ENCODE measurements at places on chromosomes 2 and 18.

GRCh38 chr2:176115883-176116813, at the start of gene HOXD10:
TSS of gene HOXD10 (plus strand) at chr2:176116778. CDS start at chr2:176116834, 56 bp downstream.
- no peak for DNase-seq

DNA sequence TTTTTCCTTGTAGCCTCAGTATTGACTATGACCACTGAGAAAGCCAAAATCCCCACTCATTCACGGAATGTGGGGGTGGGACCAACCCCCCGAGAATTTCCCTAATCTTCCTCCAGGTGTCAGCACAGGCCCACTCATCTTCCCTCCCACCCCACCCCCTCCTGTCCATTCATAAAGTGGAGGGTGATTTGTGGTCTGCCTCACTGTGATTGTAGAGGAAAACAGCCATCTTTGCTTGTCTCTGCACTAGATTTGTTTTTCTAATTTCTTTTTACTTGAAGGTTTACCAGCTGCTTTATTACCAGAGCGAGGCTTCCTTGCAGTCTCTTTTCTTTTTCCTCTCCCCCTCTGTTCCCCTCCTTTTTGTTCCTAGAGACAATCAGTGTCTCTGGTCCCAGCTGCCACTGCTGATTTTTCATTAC, 171.8 kb downstream of the ICOS start:
- DNase-seq = no peak

- DNase-seq = no peak
These were observed 18.9 kb downstream of the KCNG3 start for GRCh38 chr2:42474765-42475454.

- DNase-seq = no peak
These were observed 42.0 kb downstream of the CROCC2 start for GRCh38 chr2:240948086-240948485.

- DNase-seq = no peak
These were observed 1.4 kb upstream of the KCNK3 start for GRCh38 chr2:26691161-26691560.

- no peak for DNase-seq
These were observed 158.9 kb downstream of the MSH2 start for GRCh38 chr2:47561906-47562305.

GRCh38 chr2:171547256-171547655, 25.0 kb downstream of the CYBRD1 start:
- no peak for DNase-seq

DNA sequence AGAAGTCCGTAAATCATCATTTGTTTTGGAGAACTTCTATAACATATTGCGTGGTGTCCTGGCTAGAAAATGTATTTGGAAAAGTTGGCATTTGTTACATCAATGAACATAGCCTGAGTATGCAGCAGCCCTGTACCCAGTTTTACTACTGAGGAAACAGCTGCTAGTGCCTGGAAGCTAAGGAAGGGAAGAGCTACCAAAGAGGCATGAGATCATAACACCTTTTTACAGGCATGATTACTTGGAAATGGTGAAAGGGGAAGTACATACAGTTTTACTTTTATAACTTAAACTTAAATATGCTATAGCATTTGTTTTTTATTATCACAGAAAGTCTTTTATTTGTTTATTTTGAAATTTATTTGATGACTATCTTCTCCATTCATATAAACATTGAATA, 128.4 kb upstream of the MC4R start:
- no peak for DNase-seq

DNA sequence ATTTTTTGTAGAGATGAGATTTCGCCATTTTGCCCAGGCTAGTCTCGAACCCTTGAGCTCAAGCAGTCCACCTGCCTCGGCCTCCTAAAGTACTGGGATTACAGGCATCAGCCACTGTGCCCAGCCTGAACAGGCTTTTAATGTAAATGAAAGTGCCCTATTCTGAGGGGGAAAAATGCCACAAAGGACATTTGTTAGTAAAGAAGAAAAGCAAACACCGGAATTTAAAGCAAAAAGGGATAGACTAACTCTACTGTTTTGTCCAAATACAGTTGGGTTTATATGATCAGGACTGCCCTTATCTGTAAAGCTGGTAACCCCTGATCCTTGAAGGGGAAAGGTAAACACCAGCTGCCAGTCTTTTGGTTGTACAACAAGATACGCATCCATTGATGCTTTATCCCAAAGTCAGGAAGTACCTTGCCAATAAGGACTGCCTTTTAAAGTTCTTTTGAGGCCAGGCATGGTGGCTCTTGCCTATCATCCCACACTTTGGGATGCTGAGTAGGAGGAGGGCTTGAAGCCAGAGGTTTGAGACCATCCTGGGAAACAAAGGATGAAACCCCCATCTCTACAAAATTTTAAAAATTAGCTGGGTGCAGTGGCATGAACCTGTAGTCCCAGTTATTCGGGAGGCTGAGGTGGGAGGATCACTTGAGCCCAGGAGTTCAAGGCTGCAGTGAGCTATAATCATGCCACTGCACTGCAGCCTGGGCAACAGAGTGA, 13.1 kb downstream of the CLEC4F start:
- no peak for DNase-seq

DNA sequence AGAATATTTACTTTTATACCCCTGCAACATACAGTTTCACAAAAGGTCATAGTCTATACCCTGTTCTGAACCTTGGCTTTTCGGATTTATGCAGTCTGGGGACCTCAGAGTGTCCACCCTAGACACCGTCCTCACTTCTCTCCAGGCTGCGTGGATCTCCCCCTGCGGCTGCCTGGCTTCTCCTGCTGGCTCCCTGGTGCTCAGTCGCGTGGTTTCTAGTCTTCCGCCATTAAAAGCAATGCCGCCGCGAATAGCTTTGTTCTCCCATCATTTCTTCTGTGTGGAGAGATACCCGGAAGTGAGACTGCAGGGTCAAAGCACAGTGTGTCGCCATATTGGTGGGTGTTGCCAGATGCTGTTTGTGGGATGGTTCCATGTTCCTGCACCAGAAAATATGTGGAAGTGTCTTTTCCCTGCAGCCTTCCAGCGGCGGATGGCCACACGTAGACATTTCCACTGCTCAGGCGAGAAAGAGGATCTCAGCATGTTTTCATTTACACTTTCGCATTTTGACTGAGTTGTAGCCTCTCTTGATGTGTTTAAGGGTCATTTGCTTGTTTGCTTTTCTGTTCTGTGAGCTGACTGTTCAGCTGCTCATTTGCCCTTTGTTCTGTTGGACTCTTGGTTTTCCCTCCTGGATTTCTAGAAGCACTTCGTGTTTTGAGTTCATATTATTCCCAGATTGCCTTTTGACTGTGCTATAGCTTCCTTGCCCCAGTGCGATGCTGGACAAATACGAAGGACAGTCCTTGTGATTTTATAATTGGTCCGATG, 22.9 kb upstream of the ASB1 start:
- DNase-seq = no peak

- no peak for DNase-seq
These were observed 31.5 kb upstream of the SLC4A10 start for GRCh38 chr2:161592713-161593112.

DNA sequence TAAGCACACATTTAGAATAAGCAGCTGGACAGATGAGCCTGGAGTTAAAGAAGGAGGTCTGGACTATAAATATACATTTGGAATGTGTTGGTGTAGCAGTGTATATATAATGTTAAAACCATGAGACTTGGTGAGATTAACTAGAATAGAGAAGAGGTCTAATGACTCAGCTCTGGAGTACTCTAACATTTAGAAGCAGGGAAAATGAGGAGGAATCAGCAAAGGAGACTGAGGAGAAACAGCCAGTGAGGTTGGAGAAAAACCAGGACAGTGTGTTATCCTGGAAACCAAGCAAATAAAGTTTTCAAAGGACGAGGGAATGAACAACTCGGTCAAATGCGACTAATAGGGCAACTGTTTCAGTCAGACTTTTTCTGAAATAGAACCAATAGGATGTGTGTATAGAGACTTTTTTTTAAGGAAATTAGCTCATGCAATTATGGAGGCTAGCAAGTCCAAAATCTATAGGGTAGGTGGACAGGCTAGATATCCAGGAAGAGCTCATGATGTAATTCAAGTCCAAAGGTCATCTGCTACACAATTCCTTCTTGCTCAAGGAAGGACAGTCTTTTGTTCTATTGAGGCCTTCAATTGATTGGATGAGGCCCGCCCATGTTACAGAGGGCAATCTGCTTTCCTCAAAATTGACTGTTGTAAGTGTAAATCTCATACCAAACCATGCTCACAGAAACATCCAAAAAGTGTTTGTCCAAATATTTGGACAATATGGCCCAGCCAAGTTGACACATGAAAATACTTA, 10.8 kb upstream of the SESTD1 start:
- no peak for DNase-seq

DNA sequence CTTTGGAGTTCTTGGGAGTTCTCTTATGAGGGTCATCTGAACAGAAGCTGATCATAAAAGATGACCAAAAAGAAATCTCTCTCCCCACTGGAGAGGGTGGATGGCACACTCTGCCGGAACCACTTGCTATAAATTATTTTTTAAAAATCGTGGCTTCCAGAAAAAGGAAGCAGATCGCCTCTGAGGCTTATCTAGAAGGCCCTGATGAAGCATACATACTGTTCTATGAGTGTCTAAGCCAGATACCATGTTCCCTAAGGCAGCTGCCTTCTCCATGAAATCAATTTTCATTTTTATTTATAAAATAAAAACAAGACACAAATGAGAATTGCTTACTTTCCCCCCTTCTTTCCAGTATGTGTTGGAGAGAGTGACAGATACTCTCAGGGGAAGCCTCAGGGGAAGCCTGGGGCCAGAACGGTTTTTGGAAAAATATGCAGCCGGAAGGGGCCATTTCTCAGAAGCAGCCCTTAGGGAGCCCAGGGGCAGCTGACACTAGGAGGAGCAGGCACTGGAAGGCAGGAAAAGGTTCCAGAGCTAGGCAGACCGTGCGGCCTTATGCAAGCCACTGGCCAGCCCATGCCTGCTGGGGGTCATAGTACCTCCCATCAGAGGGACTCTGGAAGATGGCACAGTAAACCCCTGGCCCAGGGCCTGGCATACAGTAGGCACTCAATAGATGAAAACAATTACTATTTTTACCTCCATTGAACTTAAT, 130.6 kb downstream of the CABLES1 start:
- no peak for DNase-seq

DNA sequence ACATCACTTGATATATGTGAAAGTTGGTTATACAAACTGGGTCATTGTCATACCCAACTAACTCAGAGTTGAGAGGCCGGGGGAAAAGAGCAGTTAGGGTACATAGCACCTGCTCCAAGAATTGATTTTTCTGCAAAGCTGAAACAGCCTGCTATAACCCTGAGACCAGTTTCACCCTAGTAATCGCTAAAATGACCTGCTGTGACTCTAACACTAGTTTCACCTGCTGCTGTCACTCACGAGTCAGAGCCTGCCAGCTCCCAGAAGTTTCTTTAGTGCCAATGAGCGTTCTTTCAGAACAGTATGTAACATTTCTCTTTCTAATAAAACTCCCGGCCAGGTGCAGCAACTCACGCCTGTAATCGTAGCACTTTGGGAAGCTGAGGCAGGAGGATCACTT, 28.0 kb downstream of the SRSF7 start:
- DNase-seq = no peak

GRCh38 chr2:219072741-219073250, 12.1 kb upstream of the IHH start:
- no peak for DNase-seq

- DNase-seq = no peak
These were observed 256.5 kb downstream of the CNTNAP5 start for GRCh38 chr2:124281541-124281940.

DNA sequence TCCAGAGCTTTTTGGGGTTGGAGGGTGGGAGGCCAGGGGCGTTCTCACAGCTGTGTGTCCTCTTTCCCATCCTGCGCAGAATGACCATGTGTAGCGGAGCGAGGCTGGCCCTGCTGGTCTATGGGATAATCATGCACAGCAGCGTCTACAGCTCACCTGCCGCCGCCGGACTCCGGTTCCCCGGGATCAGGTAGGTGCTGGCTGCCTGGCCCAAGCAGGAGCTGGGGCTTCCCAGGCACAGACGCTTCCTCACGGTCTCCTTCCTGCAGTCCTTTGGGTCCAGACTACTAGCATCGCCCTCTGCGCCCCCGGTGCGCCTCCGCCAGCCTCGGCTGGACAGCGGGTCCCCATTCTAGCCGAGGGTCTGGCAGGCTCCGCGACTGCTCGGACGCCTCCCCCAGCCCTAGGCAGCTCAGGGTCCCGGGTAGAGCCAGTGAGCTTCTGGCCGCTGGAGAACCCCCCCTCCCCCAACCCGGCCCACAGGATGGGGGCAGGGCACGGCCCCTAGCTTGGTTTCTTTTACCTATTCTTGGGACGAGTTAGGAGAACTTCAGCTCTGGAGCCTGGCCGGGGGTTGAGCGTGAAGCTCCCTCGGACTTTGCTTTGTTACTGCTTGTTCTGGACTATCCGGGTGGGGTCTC, 756 bp downstream of the ADCYAP1 start:
- DNase-seq = no peak

GRCh38 chr2:103009871-103010270, 248.0 kb downstream of the TMEM182 start:
- no peak for DNase-seq

- DNase-seq = no peak
These were observed 256.0 kb downstream of the CDH20 start for GRCh38 chr18:61589053-61589723.

DNA sequence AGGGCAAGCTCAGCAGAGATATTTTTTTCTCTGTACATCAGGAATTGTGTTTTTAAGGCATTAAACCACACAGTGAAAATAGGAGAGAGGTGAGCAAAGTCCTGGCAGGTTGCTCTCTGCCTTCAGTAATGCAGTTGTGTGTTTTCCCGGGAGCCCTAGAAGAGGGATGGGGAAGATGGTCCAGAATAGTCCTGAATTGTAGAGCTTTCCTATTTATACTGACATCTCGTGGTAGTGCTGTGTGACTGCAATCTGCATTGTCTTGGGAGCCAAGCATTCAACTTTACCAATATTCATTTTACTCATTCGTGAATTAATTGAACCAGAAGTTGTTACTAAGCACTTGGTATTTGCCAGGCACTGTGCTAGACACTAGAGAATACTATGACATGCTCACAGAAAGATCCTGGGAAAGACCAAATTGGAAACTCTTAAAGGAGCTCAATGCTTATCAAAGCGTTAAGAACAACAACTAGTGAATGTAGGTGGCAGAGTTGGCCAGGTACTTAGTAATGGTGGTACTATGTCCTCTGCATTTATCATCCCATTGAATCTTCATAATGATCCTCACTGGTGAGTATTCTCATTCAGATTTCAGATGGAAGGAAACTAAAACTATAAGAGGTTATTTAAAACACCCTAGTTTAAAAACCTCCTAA, 214.6 kb downstream of the TRIB2 start:
- no peak for DNase-seq

- DNase-seq = no peak
These were observed 23.0 kb upstream of the BIN1 start for GRCh38 chr2:127129937-127130336.

DNA sequence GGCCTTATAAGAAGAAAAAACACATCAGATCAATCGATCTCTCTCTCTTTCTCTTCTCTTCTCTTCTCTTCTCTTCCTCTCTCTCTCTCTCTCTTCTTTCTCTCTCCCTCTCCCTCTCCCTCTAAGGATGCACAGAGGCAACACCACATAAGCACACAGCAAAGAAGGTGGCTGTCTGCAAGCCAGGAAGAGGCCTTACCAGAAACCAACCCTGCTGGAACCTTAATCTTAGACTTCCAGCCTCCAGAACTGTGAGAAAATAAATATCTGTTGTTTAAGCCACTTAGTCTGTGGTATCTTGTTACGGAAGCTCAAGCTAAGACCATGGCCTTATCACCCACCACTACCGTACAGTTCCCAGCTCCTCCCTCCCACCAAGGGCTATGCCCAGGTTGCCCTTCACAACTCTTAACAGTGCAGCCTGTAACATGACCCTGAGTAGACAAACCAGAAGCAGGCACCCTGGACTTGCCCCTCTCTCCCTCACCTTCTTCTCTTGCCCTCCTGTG, 25.2 kb upstream of the TMEM237 start:
- no peak for DNase-seq

- DNase-seq = no peak
These were observed 70.6 kb downstream of the NRP2 start for GRCh38 chr2:205752924-205753323.

All from anterior cingulate cortex (tissue), 58 donors.